ENCODE measurements at places on chromosomes 5 and 9.

DNA sequence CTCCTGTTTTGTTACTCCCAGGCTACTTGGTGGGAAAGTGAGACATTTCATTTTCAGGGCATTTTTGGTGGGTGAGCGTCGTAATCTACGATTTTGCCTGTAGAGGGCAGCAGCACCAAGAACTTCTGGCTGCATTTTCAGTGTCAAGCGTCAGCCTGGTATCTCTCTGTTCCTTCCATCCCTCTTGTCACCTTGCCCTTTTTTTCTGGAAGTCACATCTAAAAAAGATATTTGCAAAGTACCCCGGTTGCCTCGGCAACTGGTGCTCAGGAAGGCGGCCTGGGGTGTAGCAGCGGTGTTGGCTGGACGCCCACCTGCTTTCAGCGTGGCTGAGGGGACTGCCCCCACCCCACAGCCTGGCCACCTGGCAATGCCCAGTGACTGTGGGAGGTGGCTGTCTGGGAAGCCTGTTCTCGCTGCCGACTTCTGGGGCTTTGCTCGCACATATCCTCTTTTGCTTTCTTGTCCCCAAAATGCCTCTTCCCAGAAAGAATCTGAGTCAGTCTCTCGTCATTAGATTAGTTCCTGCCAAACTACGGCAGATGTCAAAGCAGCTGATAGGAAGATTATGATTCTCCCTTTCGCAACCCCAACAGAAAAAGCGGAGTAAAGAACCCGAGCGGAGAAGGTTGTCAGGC lies 84.5 kb downstream of the ACER2 start:
- no peak for DNase-seq

DNA sequence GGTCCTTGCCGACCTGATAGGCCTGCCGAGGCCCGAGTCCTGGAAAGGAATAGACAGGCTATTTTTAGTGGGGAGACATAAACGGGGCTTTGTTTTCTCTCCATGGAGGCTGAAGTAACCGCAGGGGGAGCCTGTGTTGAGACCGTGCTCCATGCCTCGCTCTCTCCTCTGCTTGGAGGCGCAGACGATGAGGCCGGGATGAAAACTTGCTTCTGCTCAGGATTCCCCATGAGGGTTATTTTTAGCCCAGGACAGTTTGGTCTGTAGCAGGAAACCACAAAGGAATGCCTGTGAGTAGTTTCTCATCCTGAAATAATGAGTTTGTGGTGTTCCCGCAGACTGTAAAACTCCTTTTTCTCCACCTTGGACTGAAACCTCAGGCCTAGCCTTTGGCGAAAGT lies 81.9 kb upstream of the RARS1 start:
- no peak for DNase-seq

- DNase-seq, result no peak
Observed at GRCh38 chr9:97487861-97488260, 13.6 kb upstream of the TMOD1 start.

- DNase-seq, result no peak
Observed at GRCh38 chr9:10678790-10679189, 66.0 kb upstream of the PTPRD start.

DNA sequence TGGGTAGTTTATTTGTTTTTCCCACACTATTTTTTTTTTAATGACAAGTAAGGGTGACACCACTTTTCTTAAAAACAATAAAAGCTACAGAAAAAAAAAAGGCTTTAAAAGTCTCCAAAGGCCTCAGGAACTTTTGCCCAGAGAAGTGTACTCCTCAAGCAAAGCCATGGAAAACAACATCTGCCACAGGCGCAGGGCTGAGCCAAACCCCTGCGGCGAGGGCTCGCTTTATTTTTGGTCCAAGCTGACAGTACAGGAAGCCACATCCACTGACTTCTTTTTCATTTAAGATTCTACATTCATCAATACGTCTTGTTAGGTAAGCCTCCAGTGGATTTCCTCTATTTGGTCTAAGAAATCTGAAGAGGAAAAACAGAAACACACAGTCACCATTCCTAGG lies 51.9 kb upstream of the IFNK start:
- no peak for DNase-seq

GRCh38 chr9:17987189-17987588 lies 408.3 kb downstream of the SH3GL2 start:
- DNase-seq, result no peak

- DNase-seq, result no peak
Observed at GRCh38 chr5:108530706-108531105, 148.8 kb upstream of the FBXL17 start.

GRCh38 chr9:77759391-77759790 lies 111.3 kb upstream of the GNA14 start:
- DNase-seq, result no peak

DNA sequence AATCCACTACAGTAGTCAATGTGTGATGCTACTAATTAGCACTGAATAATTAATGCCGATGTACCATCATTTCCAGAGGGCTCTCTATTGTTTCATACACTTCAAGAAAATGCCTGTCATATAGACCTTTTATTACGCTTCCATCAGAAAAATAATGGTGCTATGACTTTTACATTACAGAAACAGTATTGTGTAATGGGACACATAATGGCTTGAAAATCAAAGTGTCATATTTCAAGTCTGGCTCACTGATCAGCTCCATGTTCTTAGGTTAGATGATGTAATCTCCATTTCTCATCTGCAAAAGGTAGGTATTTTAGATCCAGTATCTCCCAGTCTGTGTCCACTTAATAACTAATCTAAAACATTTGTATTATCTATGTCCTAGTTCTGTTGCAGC lies 990.6 kb upstream of the TYRP1 start:
- DNase-seq, result no peak

GRCh38 chr5:143284521-143284920 lies 119.0 kb downstream of the NR3C1 start:
- DNase-seq, result no peak

DNA sequence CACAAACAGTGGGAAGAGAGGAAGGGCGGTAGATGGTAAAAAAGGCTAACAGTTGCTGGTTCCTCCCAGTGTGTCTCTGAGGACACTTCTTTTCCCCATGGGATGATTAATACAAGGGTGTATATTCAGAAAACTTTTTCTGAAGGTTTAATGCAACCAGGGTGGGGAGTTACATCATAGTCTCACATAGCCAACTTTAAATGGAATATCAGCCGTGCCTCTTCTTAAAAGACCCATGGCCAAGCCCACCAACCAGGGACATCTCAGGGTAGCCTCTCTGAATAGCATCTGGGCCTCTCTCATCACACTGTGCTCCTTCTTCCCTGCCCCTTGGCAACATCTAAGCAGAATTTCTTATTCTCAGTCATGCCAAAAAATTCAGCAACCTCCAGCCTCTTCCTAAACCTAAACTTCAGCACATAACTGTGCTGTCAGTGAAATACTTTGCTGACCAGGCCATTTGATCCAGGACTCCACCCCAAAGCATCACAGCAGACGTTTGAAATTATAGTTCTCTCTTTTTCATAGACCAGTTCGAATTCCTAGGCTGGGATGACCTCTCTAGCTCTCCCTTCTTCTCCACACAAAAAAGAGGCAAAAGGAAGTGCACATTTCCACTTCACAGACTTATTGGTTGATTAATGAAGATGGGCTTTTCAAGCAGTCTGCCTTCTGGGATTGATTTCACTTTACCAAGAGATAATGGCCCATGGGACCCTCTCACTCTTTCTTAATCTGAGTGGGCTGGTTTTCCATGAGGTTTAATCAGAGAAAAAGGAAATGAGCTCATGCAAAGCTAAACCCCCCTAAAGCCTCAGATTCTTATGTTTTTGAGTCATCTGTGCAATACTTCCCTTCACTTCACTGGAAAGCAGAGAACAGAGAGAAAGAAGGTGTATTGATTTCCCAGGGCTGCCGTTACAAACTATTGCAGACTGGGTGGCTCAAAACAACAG lies 85.1 kb upstream of the RAI14 start:
- DNase-seq, result no peak

- no peak for DNase-seq
Observed at GRCh38 chr5:142537938-142538337, 148.0 kb downstream of the FGF1 start.

DNA sequence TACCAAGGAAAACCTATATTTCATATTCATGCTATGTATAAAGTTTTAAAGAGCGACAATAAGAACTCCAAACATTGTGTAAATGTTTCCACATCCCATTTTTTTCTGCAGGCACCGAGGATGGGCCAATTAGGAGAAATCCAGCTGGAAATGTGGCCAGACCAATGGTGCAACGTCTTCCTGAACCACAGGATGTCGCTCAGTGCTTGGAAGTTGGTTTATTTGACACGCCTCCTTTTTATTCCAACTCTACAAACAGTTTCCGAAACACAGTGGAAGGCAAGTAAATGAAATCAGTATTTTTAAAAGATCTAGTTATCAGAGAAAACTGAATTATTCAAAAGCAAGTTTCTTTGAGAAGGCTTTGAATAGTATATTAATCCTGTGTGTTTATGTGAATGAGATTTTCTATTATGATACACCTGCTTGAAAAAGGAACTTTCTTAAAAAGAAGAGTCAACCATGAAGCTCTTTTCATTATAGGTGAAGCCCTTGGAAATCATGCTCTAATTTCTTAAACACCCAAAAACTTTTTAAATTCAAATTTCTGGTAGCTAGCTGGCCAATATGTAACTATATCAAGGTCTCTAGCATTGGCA lies 9.1 kb downstream of the TYRP1 start:
- no peak for DNase-seq
